ENCODE measurements at places on chromosomes 16 and 17.
A peak's percentile ranks its signal among the peaks of the same experiment; 100 is the strongest.

- DNase-seq: no peak
These were observed 277.5 kb downstream of the IRF8 start for GRCh38 chr16:86176462-86176861.

GRCh38 chr16:29022196-29022595 is 37.3 kb downstream of the LAT start:
- DNase-seq: no peak

- DNase-seq: no peak
These were observed 190.0 kb upstream of the CIBAR2 start for GRCh38 chr16:85302018-85302847.

DNA sequence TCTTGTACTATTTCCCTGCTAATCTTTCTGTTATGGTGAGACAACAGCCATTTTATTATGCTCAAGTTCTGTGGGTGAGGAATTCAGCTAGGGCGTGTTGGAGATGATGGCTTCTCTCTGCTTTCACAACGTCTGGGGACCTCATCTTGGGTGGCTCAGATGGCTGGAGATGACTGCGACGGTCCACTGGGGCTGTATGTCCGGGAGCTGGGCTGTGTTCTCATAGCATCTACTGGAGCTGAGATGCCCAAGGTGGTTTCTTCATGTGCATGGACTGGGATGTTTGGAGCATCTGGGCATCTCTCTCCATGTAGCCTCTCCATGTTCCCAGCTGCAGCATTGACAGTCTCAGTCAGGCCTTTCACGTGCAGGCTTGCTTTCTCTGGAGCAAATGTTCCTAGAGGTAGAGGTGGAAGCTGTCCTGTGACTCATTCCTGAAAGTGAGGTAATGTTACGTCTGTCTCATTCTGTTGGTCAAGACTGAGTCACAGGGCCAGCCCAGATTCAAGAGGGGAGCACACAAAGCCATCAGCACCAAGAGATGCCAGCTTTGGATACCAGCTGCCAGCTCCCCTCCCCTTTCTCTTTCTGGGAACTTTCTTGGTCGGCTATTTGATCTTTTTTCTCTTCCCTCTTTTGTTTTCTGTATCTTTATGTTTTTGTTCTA is 96.2 kb downstream of the RAP1GAP2 start:
- DNase-seq: peak; percentile 54

DNA sequence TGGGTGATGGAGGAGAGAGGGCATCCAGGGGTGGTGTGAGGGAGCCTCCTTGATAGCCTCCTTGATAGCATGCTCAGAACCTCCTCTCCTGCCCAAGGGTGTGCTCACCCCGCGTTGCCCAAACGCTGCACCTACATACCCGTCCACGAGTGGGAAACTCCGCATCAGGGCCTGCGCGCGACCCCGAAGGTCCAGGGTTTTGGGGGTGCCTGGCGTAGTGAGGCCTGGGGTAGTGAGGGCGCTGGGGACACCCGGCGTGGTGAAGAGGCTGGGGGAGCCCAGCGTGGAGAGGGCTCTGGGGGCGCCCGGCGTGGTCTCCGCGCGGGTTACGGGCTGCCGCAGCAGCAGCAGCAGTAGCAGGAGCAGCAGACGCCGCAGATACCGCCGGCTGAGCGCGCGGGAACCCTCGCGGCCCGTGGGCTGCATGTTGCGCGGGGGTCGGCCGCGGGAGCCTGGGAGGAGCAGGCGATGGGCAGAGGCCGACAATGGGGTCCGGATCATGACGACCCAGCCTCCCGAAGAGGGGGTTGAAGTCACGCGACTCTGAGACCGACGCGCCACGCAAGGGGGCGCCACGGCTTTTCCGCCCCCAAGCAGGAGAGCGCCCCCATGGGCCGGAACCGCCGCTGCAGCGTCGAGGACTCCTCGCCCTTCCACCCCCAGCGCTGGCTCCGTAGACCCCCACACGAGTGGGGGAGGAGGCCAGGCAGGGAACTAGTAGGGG is at the start of gene DPEP3:
Gene DPEP3, minus strand, starts transcription at position 545 of the 724 bp plus-strand sequence. Its CDS starts 119 bp downstream, at position 426.
- DNase-seq: no peak

GRCh38 chr17:4305224-4305623 is 41.4 kb upstream of the ANKFY1 start:
- DNase-seq: no peak

- DNase-seq: no peak
These were observed 340 bp downstream of the SPEM2 start for GRCh38 chr17:7425756-7426155.

All from HT-29 (cell line).